ENCODE measurements at places on chromosomes 16 and 17.

GRCh38 chr17:2716649-2717048 lies 5.1 kb upstream of the CLUH start:
- no peak for DNase-seq

DNA sequence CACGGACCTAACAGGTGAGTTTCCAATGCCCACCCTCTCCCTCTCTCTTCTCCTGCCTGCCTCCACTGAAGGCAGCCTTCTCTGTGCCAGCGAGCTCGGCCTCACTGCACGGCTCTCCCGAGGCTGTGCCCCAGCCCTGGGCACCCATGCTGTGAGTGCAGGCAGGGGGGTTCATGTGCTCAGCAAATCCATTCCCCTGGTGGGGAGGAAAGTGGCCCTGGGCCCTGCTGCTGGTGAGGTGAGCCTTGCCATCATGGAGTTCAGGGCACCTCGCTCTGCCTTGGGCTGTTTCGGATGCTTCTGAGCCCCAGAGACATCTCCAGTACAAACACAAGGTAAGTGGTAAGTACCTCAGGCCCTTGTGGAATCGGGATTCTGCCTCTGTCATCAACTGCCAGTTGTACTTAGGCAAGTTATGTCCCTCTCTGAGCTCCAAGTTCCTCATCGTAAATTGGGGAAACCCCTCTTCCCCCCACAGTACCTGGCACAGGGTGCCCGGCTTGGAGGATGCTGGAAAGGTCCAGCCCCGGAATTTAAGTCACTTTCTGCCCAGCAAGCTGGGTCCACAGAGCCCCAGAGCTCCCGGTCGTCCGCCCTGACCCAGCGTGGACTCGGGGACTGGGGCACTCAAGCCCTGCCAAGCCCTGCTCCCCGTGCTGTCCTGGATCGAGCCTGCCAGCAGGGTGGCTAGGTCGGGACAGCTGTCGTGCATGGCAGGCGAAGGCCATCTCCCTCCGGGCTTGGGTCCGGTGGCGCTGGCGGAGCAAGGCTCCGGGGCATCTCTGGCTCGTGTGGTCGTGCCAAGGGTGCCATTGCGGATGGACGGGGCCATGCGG lies 684 bp upstream of the NUDT16L1 start:
- no peak for DNase-seq

GRCh38 chr16:58501242-58502131 lies 1.5 kb downstream of the NDRG4 start:
- no peak for DNase-seq

GRCh38 chr17:73582359-73582758 lies 61.9 kb downstream of the SDK2 start:
- no peak for DNase-seq

DNA sequence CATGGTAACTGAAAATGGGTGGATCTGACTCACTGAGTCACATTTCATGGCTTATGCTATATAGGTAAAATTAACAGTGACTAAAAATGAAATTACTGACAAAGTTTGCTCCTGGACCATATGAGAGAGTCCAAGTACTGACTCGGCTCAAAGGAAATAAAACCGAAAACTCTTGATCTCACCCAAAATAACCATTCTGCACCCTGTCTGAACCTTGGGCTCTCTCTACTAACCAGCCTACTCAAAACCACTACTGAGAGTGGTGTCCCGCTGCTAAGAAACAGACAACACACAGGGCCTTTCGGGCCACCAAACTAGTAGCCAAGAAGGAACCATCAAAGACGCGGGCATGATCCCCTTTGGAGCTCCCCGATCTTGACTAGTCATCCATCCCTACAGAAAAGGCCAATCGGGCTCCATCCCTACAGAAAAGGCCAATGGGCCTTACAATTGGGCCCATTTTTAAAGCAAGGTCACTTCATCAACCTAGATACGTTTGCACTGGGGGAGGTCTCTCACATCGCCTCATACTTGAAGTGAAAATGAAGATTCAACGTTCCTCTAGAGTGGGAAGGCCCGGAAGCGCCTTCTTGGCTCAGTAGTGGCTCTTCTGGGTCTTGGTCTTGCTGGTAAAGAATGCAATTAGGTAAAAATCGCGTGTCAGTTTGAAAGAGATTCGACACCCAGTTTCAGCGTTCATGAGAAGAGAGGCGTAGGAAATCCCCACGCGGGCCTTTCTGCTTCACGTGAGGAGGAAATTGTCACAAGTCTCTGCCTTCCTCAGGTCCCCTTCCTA lies 720 bp upstream of the ZPBP2 start:
- DNase-seq = no peak

GRCh38 chr17:69539274-69539673 lies 124.8 kb downstream of the MAP2K6 start:
- DNase-seq = no peak

DNA sequence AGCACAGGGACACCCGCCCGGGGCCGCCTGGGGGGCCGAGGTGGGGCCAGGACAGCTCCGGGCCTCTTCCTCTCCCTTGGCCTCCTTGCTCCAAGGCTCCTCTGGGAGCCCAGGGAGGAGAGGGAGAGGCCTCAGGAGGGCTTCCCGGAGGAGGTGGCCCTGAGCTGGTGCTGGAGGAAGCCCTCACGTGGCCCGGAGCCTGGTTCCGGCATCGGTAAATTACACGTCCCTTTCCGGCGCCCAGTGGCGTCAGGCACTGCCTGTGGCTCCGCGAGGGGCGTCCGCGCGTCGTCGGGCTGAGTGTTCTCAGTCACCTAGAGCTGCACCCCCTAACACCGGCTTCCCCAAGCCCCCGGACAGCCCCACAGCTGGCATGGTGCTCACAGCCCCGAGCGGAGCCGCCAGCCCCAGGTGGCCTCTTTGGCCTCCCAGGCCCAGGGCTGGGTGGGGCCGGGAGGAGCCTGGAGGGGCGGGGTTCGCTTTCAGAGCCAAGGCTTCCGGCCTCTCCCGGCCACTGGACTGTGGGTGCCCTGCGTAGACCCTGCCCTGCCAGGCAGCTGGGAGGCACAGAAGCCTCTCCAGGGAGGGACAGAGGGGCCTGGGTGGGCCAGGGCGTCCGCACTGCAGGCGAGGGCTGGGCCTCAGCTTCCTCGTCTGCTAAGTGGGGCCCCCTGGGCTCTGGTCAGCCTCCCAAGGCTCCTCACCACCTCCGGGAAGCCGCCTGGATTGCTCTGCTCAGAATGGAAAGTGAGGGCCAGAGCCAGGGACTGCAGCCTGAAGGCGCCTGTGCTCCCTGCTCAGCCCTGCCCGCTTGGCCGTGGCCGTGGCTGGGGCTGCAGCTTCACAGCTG lies 27.9 kb upstream of the SSTR5 start:
- no peak for DNase-seq

DNA sequence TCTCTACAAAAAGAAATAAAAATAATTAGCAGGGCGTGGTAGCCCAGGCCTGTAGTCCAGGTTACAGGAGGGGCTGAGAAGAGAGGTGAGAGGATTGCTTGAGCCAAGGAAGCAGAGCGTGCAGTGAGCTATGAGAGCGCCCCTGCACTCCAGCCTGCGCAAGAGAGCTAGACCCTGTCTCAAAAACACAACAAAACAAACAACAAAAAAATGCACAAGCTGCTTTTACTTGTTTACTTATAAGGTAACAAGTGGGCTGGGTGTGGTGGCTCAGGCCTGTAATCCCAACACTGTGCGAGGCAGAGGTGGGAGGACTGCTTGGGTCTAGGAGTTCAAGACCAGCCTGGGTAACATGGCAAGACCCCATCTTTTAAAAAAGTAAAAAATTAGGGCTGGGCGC lies 1.7 kb downstream of the CYTH1 start:
- no peak for DNase-seq

- DNase-seq = no peak
These were observed 23.8 kb downstream of the LDHD start for GRCh38 chr16:75092777-75093176.

- DNase-seq = no peak
These were observed 8.9 kb downstream of the ZNF594 start for GRCh38 chr17:5182597-5183409.

DNA sequence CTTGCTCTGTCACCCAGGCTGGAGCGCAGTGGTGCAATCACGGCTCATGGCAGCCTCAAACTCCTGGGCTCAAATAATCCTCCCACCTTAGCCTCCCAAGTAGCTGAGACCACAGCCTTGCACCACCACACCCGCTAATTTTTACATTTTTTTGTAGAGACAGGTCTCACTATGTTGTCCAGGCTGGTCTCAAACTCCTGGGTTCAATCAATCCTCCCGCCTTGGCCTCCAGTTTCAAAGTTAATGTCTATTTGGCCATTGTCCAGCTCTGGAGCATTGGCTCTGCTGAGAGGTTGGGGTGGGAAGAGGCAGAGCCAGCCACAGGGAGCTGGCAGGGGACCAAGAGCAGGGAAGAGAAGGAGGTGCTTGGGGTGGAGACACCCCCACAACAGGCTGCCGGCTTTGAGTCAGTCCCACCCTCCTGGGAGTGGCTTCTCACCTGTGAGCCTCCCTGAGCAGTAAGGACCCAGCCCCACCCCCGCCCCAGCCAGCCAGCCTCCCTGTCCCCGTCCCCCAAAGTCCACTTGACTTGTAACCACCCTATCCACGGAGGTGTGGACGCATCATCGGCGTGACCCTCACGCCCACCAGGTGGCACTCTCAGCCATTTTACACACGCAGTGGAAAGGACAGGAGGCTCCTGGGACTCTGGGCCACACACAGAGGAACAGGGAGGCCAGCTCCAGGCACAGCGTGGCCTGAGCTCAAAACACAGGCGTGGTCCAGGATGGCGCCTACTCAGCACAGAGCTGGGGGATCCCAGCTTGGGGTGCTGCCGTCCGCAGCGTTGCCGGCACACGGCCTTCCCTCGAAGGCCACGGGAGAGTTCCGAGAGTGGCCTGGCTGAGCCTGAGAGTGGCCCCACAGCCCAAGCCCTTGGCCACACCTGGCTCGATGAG lies 22.8 kb upstream of the PVALEF start:
- DNase-seq = no peak

All from SIG-M5 (cell line).